C1 segment of cervical spinal cord (tissue), 14 donors: ENCODE measurements at places on chromosomes 4 and X.

DNA sequence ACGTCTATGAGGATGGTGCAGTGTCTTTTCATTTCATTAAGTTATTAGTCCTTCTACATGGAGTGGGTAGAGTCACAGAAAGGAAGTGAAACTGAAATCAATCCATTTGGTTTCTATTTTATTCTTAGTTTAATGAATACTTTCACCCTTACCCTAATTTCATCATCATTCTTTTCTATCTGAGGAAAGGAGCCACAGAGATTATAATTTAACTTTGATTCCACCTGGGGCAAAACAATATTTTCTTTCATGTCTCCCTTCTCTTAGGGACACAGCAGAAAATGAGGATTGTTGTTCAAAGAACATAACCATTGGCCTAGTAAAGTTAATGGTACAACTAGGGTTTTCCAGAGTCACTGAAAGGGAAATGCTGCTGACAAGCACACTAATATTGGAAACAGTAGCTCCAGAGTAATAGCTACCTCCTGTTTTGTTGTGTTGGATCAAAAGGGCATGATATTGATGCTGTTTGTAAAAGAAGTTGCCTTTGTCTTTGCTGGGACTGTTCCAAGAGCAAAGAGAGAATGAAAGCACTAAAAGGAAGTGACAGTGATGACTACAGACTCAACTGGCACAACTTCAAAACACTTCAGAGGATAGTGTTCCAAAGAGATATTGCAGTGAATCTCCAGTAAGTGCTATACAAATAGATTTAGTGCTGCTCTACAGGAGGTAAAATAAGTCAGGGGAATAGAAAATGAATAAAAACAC, 247.1 kb upstream of the PITX2 start:
- no peak for DNase-seq

GRCh38 chrX:31934842-31935370, 863.1 kb upstream of the FTHL17 start:
- DNase-seq, result no peak

DNA sequence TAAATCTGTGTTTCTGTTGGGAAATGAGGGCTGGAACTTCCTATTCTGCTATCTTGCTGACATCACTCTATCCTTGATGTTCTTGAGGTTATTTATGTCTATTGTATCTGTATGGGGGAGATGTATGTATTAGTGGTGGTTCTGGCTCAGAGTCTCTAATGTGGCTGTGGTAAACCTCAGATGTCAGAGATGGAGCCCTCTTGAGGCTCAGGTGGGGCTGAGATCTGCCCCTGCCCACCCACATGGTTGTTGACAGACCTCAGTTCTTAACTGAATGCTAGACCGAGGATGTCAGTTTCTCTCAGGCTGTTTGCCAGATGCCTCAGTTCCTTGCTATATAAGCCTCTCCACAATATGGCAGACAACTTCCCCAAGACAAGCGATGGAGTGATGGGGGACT, 3.3 kb upstream of the CPE start:
- DNase-seq, result no peak

- DNase-seq, result no peak
Observed at GRCh38 chr4:54837576-54838140, 179.9 kb downstream of the KIT start.

DNA sequence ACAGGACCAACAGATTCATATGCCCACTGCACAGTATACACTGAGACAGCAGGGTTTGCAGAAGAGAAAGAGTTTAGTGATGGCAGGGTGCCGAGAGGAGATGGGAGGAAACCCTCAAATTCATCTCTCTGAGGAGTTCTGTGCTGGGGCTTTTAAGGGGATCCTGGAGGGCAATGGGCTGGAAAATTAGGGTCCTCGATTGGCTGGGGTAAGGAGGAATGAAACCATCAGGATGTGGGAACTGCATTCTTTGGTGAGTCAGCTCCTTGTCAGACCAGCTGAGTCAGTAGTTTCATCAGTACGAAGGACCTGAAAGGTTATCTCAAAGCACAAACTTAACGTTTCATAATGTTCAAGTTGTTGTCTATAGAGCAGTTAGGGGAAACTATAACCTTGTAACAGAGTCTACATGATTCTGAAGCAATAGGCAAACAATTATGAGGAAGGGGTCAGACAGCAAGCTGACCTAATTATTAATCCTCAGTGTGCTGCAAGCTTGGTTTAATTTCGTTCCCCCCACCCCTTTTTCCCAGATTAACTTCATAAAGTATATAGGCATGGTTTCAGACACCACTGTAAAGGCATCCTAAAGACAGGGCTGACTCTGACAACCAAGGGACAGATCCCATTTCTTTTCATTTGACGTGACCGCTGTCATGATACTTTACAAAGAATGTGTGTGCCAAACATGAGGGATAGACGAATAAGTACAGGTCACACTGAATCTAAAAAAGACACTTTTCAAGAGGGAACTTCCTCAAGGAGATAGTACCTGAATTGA, 1.5 kb upstream of the MSMO1 start:
- no peak for DNase-seq

DNA sequence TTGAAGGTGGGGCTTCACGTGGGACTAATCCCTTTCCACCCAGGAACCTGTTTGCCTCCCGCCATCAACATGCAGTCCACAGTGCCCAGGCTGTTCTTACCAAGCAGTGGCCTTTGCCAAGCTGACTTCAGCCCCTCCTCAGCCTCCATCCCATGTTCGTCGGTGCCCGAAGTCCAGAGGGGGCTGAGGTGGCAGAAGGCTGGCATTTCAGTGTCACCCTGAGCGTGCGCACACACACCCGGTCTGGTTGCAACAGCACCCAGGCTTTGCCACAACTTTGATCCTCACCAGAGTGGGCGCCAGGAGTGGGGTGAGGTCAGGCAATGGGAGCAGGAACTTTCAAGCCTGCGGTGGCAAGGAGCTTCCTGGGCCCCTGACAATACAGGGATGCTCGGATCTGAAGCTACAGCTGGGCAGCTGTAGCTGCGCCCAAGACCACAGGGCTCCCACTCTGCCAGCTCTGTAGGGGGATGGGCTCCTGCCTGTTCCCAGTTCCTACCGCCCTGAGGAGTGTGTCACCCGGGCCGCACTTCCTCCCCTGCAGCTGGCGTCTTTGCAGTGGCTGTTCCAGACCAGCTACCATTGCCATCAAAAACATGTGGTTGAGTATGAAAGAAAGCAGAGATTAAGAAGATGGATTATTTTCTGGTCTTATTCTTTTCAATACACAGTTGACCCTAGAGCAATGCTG, 428.0 kb downstream of the EPHA5 start:
- no peak for DNase-seq

- no peak for DNase-seq
Observed at GRCh38 chrX:127011629-127012028, 192.1 kb downstream of the PRR32 start.

GRCh38 chr4:77269505-77269904, 112.5 kb downstream of the CCNG2 start:
- no peak for DNase-seq

DNA sequence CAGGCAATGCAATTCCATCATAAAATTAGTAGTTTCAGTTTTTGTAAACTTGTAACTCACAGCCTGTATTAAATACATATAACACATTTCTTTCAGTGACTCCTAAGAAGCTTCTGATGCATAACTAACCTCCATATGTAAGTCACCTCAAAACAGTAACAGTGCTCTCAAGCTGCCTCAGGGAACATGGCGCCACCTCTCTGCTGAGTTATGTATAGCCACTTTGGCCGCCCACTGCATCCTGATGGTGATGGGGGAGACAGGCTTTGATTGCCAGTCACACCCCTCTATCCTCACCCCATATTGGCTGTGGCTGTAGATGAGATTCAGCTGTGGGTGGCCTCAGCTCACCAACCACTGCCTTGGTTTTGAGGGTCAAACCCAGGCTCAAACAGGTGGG, 54.3 kb downstream of the LRBA start:
- no peak for DNase-seq

DNA sequence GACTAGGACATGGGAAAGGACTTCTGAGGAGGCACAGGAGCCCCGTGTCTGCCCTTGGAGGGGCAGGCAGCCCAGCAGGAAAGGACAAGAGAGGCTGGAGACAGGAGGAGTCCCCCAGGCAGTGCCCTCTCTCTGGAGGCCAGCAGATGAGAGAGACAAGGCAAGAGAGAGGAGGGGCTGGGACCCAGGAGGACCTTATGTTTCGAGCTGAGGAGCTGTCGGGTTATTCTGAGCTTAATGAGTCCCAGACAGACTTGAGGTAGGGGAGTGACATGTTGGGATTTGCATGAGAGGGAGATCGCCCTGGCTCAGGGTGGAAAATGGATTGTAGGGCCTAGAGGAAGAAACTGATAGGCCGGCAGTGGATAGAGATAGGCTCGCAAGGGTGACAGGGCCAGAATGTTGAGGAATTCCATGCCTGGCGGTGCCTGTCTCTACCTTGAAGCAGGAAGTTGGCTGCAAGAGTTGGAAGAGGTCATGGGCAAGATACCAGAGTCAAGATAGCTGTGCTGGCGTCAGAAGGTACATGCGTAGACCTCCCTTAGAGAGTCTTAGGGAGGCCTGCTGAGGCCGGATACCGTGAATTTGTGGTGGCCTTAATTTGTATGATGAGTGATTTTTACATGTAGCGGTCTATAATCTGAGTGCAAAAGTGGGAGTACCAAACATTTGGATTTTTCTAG, 19.4 kb downstream of the STOX2 start:
- DNase-seq, result no peak

GRCh38 chr4:120105472-120105871, 38.8 kb upstream of the MAD2L1 start:
- no peak for DNase-seq

DNA sequence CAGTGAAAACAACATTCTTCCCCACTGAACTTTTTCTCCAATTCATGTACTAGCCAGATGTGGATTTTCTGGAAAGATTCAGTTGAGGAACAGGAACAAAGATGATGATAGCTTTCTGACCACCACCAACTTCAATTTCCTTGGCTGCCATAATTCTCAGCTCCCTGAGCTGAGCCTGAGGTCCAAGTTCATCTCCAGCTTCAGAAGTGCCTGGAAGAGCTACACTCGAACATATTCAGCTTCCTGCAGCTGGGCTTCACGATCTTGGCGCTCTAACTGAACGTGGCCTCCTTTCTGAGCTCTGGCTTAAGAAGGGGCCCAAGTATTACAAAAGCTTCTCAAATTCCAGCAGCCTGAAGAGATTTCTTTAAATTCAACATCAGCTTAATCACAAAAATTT, 83.9 kb downstream of the QDPR start:
- no peak for DNase-seq

DNA sequence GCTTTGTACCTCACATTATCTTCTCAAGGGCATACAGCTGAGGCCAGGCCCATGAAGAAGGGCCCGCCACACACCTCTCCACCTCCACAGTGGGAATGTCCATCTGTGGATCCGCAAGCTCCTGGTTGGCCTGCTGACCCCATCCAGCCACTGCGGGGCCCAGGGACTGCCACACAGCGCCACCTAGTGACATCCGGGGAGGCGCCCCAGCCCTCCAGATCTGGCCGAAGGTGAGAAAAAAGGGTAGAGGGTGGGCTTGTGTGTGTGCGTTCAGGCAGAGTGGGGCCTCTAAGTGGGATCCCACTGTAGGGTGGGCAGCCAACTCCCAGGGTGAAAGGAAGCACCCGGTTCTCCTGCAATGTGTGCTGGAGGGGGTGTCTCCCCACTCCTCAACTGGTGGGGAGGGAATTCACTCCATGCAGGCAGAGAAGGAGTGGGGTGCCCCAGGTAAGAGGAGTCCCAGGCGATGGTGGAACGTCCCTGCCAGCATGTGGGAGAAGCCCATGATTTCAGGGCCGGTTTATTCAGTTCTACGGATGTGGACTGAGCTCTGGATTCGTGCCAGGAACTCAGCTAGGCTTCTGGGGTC, 117.3 kb downstream of the ENPP6 start:
- DNase-seq, result peak; percentile 18

DNA sequence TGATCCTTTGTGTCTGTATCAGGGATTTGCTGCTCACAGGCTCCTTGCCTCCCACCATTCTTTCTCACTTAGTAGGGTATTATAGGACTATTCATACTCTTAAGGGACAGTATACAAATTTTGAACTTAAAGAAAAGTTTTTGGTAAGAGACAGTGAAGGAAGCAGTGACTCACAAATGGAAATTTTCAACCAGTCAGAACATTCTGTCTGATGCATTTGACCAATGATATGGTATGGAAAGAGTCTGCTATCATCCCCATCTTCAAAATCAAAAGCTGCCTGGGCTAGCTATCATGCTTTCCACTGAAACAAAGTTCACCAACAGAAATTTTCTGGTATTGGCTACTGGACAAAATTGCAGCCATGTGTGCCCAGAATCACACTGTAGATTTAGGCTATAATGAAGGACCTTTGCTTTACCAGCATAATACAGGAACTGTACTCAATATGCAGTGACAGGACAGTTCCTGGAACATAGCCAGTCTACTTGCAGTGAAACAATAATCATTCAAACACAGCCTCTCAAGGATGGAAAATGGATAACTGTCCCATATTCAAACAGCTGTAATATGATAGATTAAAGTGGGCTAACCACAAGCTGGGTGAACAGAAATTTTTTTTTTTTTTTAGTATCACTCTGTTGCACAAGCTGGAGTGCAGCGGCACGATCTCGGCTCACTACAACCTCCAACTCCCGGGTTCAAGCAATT, 109.0 kb upstream of the ACSL4 start:
- DNase-seq, result no peak

DNA sequence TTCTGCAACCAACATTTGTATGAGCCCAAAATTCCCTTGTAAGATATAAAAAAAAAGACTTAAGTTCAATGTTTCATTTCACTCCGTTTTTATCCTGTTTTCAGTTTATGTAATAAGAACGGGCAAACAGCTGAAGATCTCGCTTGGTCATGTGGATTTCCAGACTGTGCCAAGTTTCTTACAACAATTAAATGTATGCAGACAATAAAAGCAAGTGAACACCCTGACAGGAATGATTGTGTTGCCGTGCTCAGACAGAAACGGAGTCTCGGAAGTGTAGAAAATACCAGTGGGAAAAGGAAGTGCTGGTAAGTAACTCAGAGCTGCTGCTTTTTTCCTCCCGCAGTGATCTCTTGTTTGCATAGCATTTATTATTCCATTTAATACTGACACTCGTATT, 2.8 kb downstream of the ANKRD37 start:
- no peak for DNase-seq

- DNase-seq, result no peak
Observed at GRCh38 chr4:10007793-10008608, 13.3 kb downstream of the SLC2A9 start.

- no peak for DNase-seq
Observed at GRCh38 chr4:17117746-17118145, 219.3 kb upstream of the LDB2 start.

DNA sequence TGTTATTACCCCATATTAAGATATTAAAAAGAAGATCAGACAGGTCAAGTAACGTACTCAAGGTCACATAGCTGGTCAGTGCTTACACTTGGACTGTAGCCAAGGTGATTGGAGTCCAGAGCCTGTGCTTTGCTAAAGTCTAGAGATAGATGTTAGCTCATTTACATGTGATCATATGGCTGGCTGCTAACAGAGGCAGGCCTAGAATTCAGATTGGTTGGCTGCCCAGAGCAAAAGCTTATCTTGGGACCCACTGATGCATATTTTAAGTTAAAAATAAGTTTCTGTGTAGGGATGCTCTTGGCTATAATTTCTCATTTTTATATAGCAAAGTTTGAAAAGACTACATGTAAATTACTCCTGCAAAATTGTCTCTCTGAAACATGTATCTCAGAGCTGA, 18.1 kb upstream of the EXOC1L start:
- DNase-seq, result no peak

GRCh38 chr4:189771696-189772361, 168.8 kb upstream of the FRG1 start:
- DNase-seq, result no peak

GRCh38 chrX:133633950-133634349, 218.7 kb upstream of the GPC4 start:
- DNase-seq, result no peak

GRCh38 chr4:53713296-53713695, 122.0 kb upstream of the LNX1 start:
- DNase-seq, result no peak
